ENCODE measurements at places on chromosomes 1 and 21.

DNA sequence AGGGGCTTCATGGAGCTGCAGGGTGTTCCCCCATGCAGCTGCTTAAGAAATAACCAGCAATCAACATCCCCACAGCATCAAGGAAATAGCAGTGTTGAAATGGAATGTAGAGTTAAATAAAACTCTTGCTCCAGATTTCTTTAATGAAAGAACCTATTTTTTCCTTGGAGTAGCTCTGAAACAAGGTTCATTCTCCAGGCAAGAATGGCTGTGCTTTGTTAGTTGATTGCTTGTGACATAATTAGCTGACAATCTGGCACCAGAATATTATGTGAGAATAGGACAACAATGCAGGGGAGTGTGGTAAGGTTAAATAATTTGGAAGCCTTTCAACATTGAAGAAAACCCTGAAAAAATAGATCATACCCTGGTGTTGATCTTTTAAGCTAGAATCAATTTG is 254.2 kb upstream of the RRP15 start:
- DNase-seq: no peak

GRCh38 chr1:165862448-165862847 is 35.0 kb downstream of the UCK2 start:
- DNase-seq: no peak

DNA sequence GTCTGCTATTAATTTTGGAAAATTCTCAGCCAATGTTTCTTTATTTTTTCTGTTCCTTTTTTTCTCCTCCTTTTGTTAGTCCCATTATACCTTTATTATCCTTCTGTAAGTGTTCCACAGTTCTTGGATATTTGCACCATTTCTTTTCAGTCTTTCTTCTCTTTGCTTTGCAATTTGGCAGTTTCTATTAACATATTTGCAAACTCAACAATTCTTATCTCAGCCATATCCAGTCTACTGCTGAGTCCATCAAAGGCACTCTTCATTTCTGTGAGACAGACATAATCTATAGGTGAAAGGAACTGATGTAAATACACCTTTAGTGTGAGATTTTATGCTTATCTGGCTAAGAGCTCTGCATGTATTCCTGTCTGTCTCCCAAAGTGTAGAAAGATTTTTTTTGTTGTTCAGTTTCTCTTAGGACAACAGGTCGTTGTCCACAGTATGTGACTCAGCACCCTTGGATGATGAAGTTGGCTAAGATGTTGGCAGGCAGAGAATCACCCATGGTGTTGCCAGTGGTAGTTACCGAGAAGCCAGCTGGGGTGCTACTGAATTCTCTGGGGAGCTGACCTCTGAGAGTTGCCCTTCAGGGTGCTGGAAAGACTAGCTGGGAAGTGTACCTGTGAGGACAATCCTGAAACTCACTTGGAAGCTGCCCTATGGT is 38.4 kb downstream of the LEPR start:
- DNase-seq: no peak

DNA sequence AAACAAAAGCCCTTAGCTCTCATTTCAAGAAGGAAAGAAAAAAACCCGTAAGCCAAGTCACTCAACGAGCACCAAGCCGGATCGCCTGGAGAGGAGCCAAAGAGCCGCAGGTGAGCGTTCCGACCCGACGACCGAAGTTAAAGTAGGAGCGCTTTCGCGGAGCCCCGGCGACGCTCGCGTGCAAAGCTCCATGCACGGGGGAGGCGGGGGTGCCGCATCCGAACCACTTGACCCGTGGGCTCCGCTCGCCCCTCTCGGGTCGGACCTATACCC is 382 bp downstream of the GPBP1L1 start:
- DNase-seq: no peak

DNA sequence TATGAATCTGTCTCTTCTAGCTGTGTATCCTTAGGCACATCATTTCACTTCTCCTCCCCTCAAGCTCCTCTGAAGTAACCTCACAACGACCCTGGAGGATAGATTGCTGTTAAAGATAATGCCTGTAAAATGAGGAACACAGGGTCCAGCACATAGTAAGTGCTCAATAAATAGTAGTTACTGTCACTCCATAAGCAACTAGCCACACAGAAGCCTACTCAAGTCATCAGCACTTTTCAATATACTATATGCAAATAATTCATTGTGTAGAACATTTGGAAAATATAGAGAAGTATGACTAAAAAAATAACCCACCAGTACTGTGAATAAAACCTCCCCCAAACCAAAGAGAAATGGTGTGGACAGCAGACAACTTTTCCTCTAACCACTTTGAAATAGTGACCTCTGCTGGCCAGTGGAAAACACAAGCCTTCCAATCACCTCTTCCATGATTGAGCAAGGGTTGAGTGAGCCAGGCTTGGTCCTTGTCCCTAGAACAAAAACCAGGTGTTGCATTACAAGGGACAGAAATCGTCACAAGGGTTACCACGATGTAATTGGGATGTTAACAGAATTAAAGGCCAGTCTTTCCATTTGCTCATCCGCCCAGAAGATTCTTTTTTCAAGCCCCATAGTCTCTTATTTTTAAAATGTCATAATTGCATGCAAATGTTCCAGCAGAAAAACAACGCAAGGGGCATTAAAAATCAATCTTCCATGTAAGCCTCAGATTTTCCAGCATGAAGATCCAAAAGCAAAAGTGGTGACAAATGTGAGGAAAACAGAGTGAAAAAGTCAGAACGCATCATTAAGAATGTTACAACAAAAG is 15.7 kb upstream of the GLIS1 start:
- no peak for DNase-seq

GRCh38 chr1:178536844-178537371 is 24.0 kb downstream of the TEX35 start:
- no peak for DNase-seq

DNA sequence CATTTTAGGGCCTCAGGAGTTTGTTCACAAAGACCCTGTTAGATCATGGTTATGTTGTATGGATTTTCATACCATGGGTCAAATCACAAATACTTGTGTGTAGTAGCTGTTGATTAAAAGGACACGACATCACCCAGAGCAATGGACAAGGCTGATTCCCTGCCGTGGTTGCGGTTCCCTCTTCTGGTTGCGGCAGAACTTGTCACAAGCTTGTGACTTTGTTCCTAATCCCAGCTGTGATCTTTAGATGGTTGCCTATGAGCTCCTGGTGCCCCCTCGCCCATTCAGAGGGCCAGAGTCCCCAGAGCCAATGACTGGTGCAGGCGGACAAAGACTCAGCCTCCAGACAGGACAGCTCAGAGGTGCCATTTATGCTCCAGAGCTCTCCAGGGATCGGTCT is 11.8 kb upstream of the SDHB start:
- no peak for DNase-seq

DNA sequence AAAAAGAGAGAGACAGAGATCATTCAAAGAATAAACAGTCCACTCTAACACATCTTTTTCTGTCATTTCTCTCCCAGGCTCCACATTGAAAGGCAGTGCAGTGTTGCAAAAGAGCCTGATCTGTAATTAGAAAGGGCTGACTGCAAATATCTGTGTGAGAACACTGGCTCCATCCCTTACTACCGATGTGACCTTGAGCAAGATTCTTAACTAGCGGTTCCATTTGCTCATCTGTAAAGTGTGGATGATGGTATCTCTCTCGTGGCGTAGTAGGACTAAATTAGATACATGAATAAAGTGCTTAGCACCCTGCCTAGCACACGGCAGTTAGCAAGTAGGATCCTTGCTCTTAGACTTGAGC is 26.9 kb upstream of the SLC44A3 start:
- DNase-seq: no peak

GRCh38 chr1:26154750-26155149 is 4.1 kb upstream of the FAM110D start:
- DNase-seq: no peak

DNA sequence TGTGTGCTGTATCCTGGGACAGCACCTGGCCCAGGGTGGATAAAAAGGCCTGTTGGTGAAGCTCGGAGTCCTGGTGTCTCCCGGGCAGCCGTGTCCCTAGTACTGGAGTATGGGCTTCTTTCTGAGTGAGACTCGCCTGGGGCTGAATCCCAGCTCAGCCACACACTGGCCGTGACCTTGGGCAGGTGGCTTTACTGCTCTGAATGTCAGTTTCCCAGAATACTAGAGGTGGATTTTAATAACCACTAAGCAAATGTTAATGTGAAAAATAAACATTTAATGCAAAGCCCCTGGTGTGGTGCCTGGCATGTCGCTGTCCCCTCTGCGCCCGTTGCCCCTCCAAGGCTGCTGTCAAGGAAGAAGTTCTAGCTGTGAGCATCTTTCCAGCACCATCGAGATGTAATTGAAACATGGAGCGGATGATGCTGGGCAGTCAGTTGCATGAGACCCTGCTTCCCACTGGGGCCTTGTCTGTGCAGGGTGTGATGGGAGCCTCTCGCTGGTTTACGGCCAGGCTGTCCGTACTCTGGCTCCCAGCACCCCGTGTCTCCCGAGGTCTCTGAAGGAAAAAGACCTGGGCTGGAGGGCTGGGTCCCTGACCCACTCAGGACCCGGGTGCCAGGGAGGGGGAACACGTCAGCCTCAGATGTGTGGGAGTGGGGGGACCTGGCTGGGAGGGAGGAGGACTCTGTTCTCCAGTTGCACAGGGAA is 527.8 kb downstream of the MATN1 start:
- no peak for DNase-seq

- DNase-seq: no peak
Observed at GRCh38 chr1:67586596-67586995, 98.4 kb upstream of the GADD45A start.

DNA sequence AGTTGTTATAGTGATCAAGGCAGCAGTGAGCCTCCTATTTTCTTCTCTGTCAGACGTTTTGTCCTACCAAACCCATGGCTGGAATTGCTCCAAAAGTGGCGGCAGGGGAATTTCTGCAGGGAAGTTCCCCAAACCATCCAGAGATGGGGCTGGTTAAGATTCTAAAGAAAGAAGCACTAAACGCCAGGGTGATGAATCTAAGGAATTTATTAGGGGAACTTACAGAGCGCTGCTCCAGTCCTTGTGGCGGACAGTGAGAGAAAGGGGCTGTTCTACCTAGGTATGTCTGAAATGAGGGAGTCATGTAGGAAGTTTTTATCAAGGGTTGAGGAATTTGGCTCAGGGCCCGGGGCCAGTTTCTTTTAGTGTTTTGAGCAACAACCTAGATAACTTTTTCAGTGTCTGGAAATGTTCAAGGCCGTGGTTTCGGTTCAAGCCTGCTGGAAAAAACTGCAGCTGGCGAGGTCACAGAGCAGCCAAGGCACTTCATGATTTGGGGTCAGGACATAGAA is 222.4 kb upstream of the B3GALT2 start:
- no peak for DNase-seq

DNA sequence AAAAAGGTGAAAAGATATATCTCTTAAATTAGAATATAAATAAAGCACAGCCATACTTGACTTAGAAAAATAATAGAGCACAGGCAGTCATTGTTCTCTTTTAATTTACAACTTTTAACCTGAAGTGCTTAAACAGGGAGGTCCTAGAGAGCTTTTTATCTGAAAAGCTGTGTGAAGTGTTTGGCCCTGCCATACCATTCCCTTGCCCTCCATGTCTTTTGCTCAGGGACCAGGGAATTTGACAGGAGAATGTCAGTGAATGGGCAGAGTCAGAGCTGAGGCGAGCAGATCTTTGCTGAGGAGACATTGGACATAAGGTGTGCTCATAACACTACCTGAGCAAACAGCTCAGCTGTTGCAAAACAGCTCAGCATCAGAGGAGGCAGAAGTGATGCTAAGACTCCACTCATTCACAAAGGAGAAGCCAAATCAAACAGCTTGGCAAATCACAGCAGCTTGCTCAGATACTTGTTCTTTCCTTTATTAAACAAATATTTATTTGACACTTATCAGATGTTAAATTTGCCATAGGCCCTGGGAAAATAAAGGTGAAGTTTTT is 14.9 kb upstream of the MGST3 start:
- DNase-seq: no peak

- no peak for DNase-seq
Observed at GRCh38 chr1:21511579-21512522, 2.6 kb downstream of the ALPL start.

- DNase-seq: no peak
Observed at GRCh38 chr1:70299472-70299871, 55.0 kb downstream of the ANKRD13C start.

DNA sequence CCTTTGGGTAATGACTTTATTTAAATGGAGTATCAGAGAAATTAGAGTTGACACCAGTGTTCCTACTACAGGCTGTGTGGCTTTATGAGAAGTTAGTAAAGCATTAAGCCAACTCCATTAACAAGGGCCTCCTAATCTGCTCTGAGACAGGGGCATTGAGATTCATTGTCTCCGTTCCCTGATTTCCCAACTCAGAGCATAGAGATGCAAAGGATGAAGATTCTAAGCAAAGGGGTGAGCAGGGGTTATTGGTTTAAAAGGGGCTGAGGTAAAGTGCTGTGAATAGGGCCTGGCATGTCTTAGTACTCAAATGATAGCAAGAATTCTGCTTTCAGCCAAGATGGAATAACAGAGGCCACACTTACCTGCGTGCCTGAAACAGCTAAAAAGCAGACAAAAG is 428.4 kb downstream of the PTPRU start:
- no peak for DNase-seq

DNA sequence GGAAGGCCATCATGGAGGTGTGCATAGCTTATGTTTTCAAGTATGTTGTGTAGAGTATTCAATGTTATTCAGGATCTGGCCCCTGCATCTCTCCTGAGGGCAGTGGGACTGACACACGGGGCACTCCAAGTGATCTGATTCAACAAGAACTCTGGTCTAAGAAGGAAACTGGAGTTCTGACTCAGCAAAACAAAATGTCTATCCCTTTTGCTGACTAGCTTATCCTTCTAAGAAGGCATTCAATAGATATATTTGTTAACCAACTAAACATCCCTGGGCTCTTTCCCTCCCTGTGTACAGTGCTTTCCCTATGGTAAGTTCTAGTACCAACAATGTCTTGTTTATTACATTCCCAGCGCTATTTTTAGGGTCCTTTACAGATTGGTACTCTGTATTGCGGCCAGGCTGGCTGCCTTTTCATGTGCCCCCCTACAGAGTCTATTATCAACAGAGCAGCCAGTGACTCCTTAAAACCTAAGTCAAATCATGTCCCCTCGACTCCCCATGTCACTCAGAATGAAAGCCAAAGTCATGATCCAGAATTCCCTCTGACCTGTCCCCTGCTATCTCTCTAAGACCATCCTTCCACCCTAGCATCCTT is 304.9 kb downstream of the KCNH1 start:
- DNase-seq: no peak

DNA sequence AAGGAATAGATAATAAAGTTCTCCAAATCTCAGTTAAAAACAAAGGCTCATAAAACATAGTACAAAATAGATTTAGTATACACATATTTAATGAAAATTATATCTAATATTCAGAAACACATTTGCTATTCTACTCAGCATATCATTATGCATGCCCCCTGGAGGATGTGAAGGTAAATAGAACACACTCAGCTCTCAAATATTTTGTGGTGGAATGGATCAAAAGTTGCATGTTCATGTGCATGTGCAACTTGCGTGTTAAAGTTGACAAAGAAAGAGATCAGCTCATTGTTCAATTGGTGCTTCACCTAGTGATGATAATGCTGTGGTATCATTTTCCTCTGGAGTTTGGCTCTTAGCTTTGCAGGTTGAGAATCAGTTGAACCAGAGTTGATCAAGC is 4.9 kb upstream of the ZNF644 start:
- DNase-seq: no peak

- DNase-seq: no peak
Observed at GRCh38 chr1:69794831-69795230, 227.1 kb downstream of the LRRC7 start.
